ENCODE measurements at places on chromosomes 3 and 15.

DNA sequence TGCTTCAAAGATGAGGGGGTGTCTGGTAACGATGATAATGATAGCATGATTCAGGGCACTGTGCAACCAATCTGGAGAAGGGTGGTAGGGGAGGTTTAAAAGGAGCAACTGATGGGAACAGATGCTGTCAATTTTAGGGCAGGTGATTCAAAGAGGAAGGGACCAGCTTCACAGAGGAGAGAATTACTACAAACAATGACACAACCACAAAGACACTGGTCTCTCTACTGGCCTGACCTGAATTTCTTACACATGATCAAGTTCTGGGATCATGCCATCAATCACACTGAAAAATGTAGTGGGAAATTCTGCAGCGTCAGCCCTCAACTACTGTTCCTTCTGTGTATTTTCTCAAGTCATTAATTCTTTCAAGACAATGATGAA lies 2.6 kb upstream of the CDV3 start:
- no peak for DNase-seq

DNA sequence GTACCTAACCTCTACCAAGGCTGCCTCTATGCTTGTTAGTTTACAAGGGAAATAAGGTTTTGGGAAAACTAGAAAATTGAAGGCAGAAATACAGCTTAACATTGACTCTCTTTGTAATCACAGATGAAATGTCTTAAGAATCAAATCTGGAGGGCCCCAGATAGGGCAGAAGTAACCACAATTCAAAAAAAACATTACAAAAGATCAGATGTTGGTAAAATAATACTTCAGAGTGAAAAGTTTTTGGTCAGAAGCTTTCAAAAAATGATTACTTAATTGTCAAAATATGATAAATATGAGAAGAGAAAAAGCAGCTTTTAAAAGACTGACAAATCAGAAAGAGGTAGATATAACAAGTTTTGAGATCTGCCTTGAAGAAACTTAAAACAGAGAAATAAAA lies 425.1 kb upstream of the NECTIN3 start:
- DNase-seq, result no peak

- DNase-seq, result no peak
These were observed 6.5 kb upstream of the THBS1 start for GRCh38 chr15:39574427-39574826.

DNA sequence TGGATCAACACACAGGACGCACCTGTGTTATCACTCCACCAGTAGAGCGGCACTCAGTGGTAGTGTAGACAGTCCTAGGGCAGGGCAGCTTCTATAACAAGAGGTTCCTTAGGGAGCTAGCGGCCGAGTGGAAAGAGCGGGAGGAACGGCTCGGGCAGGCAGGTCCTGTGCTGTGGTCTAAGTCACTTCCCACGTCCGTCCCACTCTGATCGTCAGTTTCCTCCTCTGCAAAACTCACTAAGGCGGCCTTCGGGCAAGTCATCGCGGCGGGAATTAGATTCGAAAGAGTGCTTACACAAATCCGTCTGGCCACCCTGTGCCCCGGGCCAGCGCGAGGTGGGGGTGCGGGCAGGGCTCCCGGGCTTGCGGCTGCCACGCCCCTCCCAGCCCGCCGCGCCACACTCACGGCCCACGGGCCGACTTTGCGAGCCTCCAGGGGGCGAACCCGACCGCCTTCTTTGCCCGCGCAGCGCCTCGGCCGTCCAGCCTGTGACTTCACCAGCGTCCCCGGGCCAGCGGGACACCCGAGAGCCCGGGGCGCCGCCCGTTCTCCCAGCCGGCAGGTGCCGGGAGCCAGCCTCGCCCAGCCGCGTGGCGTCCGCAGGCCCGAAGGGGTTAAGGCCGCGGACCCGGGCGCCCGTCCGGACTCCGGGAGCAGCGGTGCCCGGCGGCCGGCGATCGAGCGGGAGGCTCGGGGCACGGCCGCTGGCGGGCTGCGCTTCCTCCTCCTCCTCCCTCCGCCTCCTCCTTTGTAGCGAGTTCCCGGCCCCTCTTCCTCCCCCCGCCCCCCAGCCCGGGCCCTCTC lies 416 bp upstream of the CORO2B start:
- no peak for DNase-seq

- no peak for DNase-seq
These were observed 70.0 kb upstream of the ABHD2 start for GRCh38 chr15:89018207-89018606.

GRCh38 chr15:55897560-55898336 lies 95.7 kb downstream of the NEDD4 start:
- no peak for DNase-seq

DNA sequence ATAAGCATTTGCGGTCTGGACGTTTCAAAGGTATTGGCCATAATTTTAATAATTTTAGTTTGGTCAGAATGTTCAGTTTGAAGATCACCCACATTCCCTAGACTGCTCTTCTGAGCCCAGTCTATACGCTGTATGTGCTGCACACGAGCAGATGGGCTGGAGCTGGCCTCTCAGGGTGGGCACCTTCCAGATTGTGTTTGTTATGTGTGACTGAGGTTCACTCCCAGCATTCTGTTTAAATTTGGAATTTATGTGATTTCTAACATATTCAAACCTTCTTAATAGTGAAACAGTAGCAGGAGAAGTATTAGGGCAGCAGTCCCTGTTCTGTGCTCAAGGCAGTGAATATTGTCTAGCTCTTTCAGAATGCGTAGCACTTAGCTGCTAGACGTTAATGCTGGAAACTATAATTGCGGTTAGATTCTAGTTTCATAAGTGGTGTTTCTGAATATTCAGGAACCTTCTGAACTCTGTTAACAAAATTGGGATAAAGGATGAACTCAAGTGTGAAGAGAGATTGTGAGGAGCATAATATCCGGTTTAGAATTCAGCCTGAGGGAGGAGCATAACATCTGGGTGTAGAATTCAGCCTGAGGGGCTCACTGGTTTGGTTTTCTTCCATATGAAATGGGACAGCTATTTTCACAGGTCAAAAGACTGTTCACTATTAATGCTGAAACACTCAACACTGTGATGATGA lies 68.6 kb upstream of the RPL35A start:
- DNase-seq, result no peak

DNA sequence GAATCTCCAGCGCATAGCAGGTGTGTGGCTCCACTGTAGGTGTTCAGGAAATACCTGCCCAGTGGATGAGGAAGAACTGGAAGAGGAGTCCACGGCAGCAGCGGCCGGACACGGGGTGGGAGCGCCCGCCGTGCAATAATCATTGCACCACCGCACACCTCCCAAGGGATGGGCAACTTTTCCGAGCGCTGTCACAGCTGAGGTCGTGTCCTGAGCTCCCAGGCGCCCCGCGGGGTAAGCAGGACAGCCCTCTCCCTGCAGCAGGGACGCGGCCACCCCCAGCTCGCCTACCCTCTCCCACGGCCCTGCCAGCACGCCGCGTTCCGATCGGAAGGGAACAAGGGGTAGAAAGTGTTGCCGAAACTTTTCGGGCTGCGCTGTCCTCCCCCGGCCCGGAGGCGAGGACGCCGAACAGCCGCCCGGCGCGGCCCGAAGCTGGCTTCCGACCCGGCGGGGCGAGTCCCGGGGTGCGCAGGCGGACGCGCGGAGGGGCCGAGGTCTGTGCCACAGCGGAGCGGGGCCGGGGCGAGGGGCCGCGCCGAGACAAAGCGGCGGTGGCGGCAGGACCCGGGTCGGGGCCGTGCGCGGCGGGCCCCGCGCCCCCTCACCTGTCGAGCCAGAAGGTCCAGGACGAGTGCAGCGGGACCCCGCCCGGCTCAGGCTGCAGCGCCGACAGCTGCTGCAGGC lies 475 bp downstream of the EIF4E3 start:
- DNase-seq, result no peak

DNA sequence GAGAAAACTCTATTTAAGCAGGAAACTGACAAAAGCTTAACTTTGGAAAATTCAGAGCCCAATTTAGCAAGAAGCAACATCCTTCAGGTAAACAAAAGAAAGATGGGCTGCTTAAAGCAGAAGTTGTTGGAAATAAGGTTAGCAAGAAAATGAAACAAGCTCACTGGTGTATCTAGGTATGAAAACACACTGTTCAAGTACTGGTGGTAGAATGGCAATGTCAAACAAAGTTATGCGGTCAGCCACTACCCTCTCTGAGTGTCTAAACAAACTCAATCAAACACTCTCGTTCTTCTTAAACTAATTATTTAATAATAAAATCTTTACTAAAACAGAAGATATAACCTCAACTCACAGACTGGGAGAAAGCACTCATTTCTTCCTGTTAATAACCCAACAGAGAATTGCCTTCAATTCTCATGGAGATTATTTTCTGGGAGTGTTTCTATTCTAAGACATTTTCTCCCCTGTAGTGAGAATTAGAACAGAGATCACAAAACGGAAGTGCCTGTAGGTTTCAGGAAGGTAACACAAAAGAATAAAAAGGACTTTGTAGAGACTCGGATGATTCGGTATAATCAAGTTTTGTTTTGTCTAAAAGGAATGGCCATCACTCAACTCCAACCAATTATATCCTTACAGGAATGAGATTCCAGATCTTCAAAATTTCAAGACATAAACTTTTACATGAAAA lies 28.9 kb downstream of the PRICKLE2 start:
- no peak for DNase-seq

DNA sequence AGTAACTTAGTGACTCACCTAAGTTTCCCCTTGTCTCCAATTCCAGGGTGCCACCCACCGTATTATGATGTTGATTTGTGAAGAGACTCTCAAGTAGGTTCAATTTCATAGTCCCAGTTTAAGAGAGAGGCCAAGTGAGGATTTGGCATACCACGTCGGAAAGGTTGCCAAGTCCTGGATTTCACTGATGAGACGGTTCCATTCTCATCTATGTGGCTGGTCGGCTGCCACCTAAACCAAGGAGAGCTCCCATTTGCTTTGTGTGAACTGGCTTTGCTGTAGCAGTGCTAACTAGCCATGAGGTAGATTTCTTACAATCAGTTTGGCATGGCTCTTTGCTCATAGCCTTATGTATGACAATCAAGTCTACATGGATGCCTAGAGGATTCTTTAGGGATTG lies 653.6 kb downstream of the NLGN1 start:
- DNase-seq, result no peak

DNA sequence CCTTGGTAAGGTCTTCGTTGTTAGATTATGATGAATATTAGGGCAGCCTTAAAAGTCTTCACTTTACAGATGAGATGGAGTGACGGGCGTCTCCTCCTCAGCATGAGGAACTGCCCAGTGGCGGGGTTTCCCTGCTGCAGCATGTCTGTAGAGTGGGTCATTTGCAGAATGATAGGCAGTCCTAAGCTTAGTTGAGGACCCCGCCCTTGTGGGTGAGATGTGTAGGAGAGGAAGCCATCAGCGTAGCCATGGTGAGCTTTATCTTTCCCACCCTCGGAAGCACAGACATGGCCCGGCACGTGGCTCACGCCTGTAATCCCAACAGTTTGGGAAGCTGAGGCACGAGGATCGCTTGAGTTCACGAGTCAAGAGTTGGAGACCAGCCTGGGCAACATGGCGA lies 877 bp downstream of the NIT2 start:
- no peak for DNase-seq

DNA sequence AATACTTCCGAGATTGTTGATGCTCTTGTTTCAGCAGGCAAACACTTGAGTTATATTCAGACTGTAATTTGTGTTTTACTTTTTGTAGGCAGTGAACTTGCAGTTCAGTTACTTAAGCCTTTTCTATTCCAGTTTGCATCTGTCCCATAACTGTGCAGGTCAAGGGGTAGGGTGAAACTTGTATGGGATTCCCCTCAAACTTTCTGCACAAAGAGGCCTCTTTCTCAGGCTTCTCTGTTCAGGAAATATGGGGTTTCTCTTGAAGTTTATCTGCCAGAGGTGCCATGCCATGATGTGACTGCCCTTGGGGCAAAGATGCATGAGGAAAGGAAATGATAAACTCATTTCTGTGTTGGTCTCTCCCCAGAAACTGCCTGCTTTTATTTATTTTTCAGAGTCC lies 66.7 kb downstream of the SLC24A1 start:
- DNase-seq, result no peak

DNA sequence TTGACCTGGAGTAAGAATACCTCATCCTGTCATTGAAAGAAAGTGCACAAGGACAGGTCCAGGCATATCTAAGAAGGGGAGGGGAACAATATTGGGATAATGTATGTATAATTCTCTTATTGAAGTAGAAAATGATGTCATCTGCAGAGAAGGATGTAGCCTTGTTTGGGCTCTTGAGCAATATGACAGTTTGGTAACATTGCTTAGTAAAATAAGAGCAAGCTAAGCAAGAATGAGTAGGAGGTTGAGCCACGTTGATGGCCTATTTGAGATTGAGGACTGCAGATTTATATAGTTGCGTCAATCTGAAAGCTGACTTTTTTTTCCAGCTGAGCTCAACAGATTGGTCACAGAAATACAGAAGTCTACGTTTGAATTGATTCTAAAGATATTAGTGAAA lies 145.2 kb downstream of the FILIP1L start:
- DNase-seq, result no peak

DNA sequence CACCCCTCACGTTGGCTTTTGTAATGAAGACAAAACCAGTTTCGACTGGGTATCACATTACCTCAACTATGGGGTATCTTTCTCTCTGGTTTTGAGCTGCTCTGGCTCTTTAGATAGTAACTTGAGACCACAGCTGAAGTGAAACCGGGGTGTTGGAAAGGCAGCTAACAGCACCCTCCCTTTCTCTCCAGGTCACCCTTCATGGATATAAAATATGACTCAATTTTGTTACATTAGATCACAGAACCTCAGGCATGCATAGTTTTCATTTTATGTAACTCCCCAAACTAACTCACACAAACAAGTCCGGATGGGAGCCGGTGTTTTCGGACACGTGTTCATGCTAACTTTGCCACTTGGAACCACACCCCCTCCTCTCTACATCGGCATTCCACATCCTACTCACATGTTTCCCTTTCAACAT lies 90.7 kb downstream of the NR2F2 start:
- no peak for DNase-seq

DNA sequence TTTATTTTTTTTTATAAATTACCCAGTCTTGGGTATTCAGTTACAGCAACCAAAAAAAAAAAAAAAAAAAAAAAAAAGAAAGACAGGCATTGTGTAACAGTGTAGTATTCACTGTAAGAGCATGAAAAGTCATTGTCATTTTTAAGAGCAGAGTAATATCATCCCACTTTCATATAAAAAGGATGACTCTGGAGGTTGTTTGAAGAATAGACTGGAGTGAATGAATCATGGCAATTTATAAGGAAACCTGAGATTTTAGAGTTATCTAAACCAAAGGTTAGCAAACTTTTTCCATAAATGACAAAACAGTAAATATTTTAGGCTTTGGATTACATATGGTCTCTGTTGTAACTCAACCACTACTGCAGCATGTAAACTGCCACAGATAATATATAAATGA lies 794.9 kb downstream of the NTRK3 start:
- no peak for DNase-seq

GRCh38 chr3:106067711-106068110 lies 198.9 kb upstream of the CBLB start:
- DNase-seq, result no peak
